ENCODE measurements at places on chromosomes 16 and 17.

GRCh38 chr16:58000706-58001676 is at the start of gene USB1:
Gene USB1 (plus strand): TSS chr16:58001407. CDS start chr16:58001484, 77 bp downstream.
- DNase-seq = no peak

- DNase-seq = no peak
These were observed 67.7 kb upstream of the GSG1L start for GRCh38 chr16:28131181-28131580.

- no peak for DNase-seq
These were observed 28.3 kb upstream of the FAAP100 start for GRCh38 chr17:81580481-81580880.

DNA sequence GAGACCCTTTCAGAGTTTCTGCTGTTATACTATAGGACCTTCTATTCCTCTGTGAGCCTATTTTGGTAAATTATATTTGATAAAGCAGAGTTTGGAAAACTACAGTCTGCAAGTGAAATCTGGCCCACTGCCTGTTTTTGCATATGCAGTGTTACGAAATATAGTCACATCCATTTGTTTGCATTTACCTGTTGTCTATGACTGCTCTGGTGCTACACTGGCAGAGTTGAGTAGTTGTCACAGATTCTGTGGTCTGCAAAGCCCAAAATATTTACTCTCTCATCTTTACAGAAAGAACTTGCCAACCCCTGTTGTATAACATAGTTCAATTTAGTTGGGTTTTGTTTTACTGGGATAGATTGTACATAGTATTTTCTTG is 42.3 kb downstream of the TNRC6A start:
- no peak for DNase-seq

DNA sequence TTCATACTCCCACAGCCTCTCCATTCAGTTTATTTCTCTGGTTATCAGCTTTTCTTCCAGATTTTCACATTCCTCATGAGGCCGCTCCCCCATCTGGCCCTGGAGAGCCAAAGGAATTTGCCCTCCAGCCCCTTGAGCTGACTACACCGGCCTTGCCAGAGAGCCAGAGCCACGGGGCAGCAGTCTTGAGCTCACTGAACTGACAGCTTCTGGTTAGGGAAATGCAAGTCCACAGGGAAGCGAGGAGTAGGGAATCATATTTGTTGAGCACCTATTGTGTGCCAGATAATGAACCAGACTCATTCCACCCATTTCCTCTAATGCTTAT is 102.4 kb downstream of the ABCC12 start:
- DNase-seq = peak; percentile 4

- no peak for DNase-seq
These were observed 81.3 kb downstream of the STH start for GRCh38 chr17:46080118-46081017.
